ENCODE measurements at places on chromosomes 2 and 18. TPM values are rescaled to one million over a fixed set of nuclear protein-coding genes. Genes with fewer than 3 reads are reported as not detected.

GRCh38 chr2:8413589-8414135 is 268.2 kb upstream of the ID2 start:
- no peak for DNase-seq

Gene SPP2
- not detected for total RNA-seq

GRCh38 chr2:181126311-181126868 is 146.0 kb downstream of the UBE2E3 start:
- no peak for DNase-seq

Gene POTEF
- total RNA-seq, result not detected

DNA sequence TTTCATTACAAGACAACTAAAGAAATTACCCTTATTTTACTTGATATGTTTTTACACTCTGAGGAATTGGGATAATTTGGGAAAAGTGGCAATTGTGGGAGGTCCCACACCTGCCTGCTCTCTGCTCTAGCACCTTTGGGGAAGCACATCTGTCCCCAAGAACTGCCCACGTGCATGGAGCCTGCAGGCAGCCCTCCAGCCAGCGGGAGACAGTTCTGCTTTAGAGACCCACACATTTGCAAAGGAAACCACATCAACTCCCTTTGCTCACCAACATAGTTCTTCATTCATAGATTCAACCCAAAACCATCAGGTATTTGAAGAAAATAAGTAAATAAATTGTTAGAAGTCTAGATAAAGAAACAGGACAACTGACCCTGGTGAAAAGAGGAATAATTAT is 239.9 kb upstream of the ID2 start:
- no peak for DNase-seq

DNA sequence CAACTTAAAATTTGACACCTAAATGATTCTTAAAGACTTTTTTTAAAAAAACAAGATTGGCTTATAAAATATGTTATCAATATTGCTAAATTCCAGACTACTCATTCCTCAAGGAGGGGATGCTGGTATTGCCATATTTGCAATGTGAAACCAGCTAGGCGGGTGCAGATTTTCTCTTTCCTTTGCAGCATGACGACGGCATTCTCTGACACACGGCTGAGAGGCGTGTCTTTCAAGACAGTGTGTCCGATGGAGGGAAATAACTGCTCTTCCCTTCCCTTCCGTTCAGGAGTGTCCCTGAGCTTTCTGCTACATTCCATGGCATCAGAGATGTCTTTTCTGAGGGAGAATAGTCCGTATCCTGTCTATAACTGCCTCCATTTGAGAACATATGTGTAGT is 38.2 kb upstream of the CNGA3 start:
- no peak for DNase-seq

- DNase-seq, result no peak
Observed at GRCh38 chr2:113012436-113013335, 7.4 kb downstream of the IL36A start.

Gene MRO
- total RNA-seq, result 0.94 TPM

GRCh38 chr2:223526106-223526505 is 76.1 kb downstream of the SCG2 start:
- DNase-seq, result no peak

DNA sequence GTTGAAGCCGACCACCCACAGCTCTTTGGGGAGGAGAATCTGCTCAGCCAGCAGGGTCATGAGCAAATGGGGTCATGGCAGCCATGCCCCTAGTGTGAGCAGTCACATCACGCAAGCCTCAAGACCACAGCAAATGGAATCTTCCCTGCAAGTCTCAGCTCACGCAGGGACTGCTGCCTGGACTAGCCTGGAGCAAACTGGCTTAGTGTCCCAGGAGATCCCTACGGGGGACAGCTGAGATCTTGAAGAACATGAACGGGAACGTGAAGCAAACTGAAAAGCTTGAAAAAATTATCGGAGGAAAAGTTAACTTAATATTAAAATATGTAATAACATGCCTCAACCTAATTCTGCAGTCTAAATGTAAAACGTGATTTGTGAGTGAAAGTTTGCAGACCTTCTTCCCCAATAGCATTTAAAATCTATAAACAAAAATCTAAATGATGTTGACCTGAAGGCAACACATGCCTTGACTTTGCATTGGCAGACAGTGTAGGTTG is 118.4 kb downstream of the FAM124B start:
- DNase-seq, result no peak

DNA sequence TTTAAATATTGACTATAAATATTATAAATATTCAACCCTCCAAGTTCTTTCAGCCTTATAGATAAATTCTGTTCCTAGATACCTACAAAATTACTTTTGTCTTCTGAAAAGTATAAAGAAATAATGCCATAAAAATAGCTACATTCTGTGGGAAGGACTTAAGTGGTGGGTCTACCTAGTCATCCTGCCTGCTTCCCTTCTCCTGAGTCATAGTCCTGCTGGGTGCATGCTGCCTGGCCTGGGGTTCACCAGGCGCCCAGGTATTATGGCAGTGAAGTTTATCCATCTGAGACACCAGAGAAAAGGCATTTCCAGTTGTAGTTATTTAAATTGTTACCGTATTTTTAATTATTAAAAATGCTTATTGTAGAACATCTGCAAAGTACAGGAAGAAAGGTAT is 167.5 kb downstream of the SLC39A10 start:
- no peak for DNase-seq

Gene GPR155
- 15.6 TPM for total RNA-seq
